ENCODE measurements at places on chromosomes 7 and 10. TPM values are rescaled to one million over a fixed set of nuclear protein-coding genes. Genes with fewer than 3 reads are reported as not detected.

The PTN gene
- not detected for total RNA-seq

The SUPV3L1 gene
- 63.9 TPM for total RNA-seq

The ZNF12 gene
- total RNA-seq = 17.9 TPM

The ZFAND4 gene
- 9.3 TPM for total RNA-seq

The AGAP6 gene
- total RNA-seq = 26.9 TPM

The LRMDA gene
- not detected for total RNA-seq

The HECW1 gene
- not detected for total RNA-seq

The AS3MT gene
- total RNA-seq = 0.79 TPM

The SYCE1 gene
- 0.38 TPM for total RNA-seq

The FAM25A gene
- not detected for total RNA-seq

The SPAG6 gene
- not detected for total RNA-seq

The NUTM2E gene
- total RNA-seq = 0.19 TPM

The MEIG1 gene
- total RNA-seq = not detected

Data from activated CD4-positive, alpha-beta T cell treated with anti-CD3 and anti-CD28 coated beads, Interleukin-2, amount 10 ng/mL, durations not matched to agents 24 days and 14 days (primary cell).